WTC11 (cell line): ENCODE measurements at places on chromosomes 5 and 9.

DNA sequence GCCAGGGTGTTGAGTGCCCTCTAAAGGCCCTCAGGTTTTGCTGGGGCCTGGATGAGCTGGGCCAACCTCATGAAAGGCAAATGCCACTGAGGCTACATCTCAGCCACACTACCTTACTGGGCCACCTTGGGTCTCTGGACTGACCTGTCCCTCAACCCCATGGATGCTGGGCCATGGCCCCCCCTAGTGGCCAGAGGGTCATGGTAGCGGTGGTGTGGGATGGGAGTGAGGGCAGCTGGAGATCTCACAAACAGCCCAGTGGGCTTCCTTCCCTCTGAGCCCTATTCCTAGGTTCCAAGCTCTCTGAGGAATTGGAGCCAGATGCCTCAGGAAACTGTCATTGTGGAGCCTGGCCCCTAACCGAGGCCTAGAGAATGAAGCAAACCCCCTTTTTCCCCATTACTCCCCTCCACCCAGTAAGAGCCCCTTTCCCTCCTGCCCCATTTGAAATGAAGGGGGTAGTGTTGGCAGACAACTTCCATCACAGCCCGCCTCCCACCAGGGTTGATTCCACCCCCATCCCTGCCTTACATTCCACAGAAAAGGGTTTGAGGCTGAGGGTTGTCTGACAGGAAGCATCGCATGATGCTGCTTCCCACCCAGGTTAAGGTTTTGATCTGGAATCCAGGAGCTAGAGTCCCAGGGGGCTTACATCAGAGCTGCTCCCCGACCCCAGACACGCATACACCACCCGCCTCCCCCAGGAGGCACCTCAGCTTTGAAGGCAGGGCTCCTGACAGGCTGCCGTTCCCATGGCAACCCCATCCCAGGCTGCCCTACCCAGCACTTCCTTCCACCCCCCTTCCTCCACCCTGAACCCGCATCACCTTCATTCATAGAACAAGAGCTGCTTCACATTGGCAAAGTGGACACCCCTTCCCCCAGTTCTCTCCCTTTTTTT is 63.9 kb downstream of the PCDH1 start:
- peak; percentile 90 for DNase-seq

DNA sequence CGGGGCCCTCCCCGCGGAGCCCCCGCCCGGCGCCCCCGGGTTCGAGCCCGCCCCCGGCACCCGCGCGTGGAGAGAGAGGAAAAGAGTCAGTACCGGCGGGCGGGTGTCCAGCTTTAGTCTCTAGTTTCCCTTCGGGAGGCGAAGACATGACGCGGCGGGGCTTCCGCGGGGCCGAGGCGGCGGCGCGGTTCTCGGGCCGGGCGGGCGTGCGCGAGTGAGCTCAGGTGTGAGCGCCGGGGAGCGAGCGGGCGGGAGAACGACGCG is 181 bp downstream of the DAP start:
- DNase-seq, result no peak

GRCh38 chr9:10228082-10228481 is 384.7 kb downstream of the PTPRD start:
- DNase-seq, result no peak

DNA sequence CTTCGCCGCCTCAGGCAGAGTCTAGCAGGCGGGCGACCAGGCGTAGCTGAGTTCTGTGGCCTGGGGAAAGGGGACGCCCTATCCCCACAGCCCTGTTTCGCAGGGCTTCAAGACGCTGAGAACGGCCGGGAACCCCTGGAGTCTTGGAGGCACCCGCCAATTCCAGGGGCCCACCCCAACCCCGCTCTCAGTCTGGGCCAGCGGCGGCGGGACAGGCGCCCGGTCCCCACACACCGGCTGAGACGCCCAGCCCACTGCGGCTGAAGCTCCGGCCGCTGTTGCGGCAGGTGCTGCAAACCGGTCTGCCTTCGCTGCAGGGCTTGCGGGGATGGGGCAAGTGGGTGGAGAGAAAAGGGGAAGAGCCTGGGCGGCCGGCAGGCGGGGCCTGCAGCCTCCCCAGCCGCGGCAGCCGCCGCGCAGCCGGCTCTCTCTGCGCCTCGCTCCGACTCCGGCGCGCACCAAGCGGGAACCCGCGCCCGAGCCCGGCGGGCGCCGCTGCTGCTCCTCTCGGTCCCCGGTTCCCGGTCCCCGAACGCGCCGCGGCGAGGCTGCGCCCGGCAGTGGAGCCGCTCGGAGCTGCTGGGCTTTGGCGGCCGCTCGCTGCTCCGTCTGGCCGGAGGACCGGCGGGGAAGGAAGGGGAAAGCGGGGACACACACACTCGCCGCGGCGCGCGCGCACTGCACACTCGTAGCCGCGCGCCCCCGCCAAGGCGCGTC is at the start of gene PIP5K1B:
Gene PIP5K1B, plus strand, starts transcription at position 427 of the 717 bp plus-strand sequence. CDS start 117,375 bp downstream, outside the sequence.
- peak; percentile 83 for DNase-seq
